CD4-positive, alpha-beta T cell (primary cell): ENCODE measurements at places on chromosomes 1 and 21.

- DNase-seq: no peak
Observed at GRCh38 chr1:37723390-37724078, 31.2 kb downstream of the CDCA8 start.

DNA sequence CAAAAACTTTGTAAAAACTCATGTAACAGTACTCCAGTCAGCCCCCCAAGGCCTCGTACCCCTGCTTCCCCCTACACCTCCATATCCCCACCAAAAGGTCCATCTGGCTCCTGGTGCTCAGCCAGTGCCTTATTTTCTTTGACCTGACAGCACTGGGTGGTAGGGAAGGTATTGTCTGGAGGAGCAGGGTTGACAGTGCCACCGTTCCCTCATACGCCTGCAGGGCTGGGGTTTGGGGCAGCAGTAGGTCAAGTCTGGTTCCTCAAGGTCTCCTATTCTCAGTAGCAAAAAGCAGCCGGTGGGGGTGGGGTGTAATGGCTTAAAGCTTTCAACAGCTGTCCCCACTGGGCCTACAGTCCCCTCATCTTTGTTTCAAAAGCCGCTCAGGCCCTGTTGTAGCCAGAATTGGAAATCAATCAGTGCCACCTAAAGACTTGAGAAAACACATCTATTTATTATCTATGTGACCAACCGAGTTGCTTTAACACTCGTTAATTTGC lies 25.3 kb upstream of the TTF2 start:
- DNase-seq: no peak

DNA sequence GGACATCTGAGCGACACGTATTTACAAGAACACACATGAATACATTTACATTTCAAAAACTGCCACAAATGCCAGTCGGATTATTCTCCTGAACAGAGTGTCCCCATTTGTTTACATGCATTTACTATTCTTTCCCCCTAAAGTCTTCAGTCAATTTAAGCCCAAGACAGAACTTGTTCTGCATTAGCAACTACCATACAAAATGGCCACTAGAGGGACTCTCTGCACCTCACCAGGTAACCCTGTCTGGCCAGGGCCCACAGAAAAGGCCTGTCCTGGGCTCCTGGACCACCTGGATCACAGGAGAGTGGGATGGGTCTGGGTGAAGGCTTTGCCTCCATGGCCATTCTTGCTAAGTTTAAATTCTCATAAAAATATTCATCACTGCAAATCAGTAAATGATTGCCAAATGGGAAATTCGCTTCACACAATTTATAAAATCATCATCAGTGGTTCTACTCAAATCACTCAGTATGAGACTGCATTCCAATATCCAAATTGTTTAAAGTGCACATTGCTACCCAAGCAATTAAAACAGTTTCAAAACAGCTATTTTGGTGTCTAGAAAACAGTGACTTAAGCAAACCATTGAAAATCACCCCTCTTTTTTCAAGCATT lies 12.5 kb upstream of the GUCA2A start:
- DNase-seq: no peak

GRCh38 chr1:28518745-28519341 lies 13.0 kb downstream of the RCC1 start:
- DNase-seq: no peak

DNA sequence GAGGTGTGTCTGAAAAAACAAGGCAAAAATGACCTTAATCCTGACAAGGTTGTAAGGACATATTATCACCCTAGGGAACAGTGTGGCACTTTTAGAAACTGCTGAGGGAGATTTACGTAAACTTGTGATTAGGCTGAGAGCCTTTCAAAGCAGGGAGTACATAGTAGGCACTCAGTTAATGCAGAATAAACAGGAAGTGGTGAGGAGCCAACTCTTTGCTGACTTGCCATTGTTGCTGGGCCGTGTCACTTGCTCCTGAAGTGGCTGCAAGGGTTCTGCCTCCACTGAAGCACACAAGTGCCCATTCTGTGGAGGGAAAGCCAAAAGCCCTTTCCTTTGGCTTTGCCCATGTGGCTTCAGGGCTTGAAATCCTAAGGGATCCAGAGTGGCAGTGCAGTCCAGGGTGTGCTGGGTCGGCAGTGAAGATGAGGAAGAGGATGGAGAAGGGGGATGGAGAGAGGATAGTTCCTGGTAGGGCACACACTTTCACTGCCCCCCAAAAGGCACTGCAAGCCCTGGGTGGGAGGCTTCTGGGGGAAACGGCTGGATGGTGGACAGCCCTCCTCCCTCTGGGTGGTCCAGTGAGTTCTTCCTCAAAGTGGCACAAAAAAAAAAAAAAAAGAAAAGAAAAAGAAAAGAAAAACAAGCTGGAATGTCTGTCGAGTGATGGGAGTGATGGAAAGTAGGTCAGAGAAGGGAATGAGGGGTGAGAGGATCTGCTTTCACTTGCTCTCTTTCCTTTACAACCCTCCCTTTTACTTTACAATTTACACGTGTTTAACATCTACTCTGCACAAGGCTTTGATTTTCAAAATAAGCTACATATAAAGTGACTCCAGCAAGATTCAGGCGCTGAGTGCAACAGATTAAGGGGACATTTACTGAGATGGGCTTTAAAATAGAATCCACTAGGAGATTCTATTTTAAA lies 13.7 kb upstream of the RHEX start:
- no peak for DNase-seq

DNA sequence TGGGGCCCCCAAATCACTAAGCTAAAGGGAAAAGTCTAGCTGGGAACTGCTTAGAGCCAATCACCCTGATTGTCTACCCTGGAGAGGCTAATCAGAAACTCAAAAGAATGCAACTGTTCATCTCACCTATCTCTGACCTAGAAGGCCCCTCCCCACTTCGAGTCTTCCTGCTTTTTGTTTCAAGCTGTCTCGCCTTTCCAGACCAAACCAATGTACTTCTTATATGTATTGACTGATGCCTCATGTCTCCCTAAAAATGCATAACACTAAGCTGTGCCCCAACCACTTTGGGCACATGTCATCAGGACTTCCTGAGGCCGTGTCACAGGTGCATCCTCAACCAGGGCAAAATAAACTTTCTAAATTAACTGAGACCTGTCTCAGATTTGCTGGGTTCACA lies 209.5 kb downstream of the APP start:
- no peak for DNase-seq

DNA sequence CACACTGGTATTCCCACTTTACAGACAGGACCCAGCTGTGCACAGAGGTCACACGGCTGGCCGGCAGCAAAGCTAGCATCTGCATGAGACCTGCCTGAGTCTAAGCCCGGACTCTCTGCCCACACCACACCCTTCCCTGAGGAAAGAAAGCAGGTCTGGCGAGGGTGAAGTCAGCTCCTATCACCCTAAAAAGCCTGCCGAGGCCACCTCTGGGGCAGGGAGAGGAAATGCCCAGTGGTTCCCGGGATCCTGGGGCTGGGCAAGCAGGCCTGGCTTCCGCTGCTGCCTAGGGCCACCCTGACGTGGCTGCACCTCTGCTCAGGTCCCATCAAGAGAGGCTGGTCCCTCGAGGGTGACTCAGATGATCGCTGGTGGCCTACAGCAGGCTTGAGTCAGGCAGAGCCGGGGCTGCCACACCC lies 42.2 kb downstream of the RAP1GAP start:
- DNase-seq: no peak

DNA sequence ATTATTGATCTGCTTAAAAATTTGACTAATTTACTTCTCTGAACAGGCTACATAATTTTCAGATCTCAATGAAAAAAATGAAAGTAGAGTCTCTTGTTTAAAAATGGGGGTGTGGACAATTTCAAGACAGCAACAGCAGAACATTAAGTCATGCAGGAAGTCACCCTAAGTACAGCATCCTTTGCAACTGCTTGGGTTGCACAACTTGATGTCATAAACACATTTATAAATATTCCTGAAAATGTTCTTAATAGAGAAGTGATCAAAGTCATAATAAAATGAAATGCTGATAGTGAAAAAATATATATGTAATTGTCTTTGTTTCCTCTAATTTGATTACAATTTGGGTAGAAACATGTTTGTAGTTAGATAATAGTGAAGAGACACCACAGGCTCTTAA lies 79.3 kb downstream of the TNNI3K start:
- DNase-seq: no peak

DNA sequence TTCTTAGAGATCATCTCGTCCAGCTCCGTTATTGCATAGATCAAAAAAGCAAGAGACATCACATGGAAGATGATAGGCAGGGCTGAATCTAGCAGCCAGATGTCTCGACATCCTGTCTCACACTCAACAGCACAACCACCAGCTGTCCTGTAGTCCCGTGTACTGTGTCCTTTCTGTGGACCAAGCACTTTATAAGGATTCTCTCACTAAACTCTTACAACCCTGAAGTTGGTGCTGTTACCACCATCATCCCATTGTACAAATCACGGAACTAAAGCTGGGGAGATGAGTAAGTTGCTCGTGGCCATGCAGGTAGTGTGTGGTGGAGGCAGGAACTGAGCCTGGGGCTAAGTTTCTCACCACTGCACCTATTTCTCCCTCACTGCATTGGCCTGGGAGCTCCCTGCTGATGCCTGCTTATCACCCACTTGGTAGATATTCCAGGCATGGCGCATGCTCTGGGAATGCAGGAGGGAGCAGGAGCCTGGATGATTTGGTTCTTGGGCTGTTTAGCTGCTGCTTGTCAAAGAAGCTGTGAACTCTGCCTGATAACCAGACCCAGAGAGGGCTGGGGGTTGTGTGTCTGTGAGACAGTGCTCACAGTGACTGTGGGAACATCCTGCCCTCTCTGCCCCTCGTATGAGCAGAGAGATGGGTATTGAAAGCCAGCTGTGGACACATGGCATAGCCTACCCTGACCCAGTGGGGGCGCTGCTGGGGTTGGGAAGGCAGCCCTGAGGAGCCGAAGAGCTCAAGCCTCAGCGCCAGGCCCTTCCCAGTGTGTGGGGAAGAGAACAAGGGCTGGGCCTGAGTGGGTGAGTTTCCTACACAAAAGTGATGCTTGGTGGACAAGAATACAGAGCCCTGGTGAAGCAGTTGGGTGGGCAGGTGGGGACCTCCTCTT lies 13.6 kb downstream of the PPFIA4 start:
- DNase-seq: no peak

- no peak for DNase-seq
Observed at GRCh38 chr1:230844561-230844960, 23.8 kb downstream of the C1orf198 start.

DNA sequence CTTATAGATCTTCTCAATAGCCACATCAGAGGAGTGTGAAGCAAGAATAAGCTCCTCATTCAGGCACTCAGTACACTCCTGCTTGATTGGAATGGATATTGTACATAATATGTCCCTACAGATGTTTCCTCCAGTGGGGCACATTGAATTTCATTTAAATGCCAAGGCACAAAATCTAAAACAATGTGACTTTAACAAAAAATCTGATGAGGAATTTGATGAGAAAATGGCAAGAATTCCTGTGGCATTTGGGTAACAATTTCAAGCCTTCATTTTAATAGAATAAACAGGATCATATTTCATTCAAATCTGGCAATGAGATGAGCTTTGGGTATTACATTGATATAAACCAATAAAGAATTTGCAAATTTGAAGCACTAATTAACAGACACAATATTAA lies 307.7 kb upstream of the PKN2 start:
- no peak for DNase-seq

GRCh38 chr1:18607289-18607760 lies 23.3 kb upstream of the PAX7 start:
- DNase-seq: no peak

- DNase-seq: no peak
Observed at GRCh38 chr1:203028784-203029553, 2.7 kb downstream of the PPFIA4 start.

GRCh38 chr1:84896279-84896678 lies 3.3 kb upstream of the LPAR3 start:
- no peak for DNase-seq

DNA sequence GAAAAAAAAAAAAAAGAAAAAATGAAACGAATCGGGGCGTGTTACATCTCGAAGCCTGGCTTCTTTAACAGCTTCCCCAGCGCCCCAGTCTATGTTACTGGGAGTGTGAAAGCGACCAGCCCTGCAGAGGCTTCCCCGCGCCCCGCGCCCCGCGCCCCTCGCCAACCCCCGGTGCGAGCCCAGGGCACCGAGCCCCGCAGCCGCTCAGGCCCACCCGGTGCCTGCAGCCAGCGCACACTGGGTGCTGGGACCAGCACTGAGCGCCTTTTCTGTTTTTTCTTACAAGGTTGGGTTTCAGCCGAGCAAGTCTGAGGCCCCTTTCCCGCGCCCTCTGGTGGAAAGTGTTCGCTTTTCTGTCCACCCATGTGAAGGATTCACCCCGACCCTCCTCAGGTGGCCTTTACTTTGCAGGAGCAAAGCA lies 42.1 kb upstream of the ZNF496 start:
- peak; percentile 51 for DNase-seq

- no peak for DNase-seq
Observed at GRCh38 chr1:20405893-20406604, 80.0 kb downstream of the CAMK2N1 start.

- DNase-seq: no peak
Observed at GRCh38 chr21:42991992-42992740, 17.8 kb downstream of the PKNOX1 start.

- DNase-seq: peak; percentile 38
Observed at GRCh38 chr1:212760126-212760823, 31.3 kb downstream of the NSL1 start.

DNA sequence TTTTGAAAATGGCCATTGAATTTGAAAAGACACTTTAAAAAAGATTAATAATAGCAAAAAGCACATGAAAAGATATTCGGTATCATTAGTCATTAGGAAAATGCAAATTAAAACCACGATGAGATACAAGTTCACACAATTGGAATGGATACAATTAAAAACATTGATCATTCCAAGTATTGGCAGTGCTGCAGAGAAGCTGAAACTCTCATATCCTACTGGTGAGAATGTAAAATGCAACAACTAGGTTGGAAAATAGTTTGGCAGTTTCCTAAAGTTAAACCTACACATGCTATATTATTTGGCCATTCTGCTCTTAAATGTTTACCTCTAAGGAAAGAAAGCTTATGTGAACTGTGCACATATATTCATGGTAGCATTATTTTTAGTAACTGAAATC lies 838.7 kb upstream of the PRMT6 start:
- no peak for DNase-seq

- DNase-seq: no peak
Observed at GRCh38 chr21:18164483-18164882, 80.2 kb upstream of the CHODL start.

DNA sequence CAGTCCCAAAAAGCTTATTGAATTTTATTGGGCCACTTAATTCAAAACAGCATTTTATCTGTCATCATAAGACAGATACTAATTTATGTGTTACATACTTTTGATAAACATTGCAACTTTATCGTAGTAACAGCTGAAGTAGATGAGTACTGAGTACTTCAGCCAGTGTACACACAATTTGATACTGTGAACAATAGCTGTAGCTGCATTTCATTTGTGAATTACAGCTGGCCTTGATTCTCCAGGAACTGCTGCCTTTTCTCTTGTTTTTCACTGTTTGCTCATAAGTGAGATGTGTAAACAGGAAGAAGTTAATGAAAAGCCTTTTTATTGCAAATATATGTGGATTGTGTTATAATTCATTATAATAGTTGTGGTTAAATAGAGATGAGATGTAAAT lies 10.2 kb downstream of the UAP1 start:
- no peak for DNase-seq

GRCh38 chr1:171134204-171134923 lies 43.7 kb downstream of the FMO3 start:
- no peak for DNase-seq
